Activated T-helper 9 cell treated with anti-CD3 and anti-CD28 coated beads, Interleukin-2, amount 50 U/mL, for 16 hours (primary cell): ENCODE measurements at places on chromosomes 5 and 9.

DNA sequence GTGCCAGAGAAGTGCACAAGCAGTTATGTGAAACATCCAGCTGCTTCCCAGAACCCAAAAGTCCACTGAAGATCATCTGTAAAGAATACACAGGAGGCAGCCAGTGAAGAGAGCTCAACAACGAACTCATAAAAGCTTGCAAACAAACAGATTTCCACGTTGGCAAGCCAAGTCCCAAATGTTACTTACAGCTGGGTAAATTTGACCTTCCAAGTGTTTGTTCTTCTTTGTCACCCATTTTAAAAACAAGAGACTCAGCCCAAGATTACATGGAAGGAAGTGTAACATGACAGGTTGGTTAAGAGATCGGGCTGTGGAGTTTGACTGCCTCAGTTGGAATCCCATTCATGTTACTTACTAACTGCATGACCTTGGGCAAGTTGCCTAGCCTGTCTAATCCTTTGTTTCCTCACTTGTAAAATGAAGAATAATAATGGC lies 174.9 kb upstream of the PAPPA start:
- DNase-seq: no peak

DNA sequence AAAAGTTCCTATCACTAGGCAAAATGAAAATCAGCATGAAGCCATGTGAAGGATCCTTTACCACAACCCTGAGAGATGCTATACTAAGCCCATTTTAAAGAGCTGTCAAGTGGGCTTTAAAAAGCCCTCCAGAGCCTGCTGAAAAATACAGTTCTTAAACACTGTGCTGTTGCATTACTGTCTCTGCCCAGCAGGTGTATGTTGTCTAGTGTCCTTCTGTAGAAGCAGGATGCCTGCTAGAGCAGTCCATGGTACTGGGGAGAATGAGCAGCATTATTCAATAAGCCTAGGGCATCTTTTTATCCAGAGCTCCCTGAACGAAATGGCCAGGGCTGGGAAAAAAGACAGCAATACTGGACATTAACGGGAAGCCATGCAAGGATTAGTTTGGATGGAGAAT lies 126.2 kb upstream of the PLCXD3 start:
- no peak for DNase-seq

DNA sequence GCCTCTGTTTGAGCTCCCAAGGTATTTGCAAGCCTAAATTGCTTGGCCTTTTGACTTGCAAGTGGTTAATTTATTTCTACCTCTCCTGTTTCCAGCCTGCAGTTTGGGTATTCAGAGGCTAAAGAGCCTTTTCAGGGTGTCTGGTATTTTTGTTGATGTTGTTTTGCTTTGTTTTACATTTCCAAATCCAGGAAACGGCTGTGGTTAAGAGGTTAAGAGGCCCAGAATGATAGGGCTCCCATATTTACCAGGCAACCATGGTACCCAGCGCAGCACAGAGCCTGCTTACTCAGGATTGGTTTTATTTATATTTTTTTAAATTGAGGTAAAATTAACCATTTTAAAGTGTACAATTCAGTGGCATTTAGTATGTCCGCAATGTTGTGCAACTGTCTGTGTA lies 92.1 kb downstream of the PDZD2 start:
- DNase-seq: no peak

DNA sequence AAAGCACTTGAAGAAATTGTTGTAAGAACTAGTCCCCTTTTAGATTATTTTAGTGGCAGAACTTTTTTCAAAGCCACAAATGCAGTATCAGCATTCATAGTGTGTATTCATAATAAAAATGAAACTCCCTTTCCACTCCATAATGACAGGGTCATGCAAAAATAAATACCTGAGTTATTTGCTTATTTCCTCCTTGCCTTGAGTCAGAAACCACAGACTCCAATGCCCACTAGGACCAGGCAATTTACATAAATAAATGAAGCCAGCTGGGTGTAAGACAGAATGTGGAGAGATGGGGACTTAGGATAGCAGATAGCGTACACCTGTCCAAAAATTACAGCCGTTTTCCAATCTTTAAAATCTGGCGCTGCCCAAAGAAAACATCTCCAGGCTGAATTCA lies 417.8 kb downstream of the TMEM161B start:
- no peak for DNase-seq

GRCh38 chr9:128280084-128280622 lies 4.1 kb downstream of the SWI5 start:
- DNase-seq: no peak

DNA sequence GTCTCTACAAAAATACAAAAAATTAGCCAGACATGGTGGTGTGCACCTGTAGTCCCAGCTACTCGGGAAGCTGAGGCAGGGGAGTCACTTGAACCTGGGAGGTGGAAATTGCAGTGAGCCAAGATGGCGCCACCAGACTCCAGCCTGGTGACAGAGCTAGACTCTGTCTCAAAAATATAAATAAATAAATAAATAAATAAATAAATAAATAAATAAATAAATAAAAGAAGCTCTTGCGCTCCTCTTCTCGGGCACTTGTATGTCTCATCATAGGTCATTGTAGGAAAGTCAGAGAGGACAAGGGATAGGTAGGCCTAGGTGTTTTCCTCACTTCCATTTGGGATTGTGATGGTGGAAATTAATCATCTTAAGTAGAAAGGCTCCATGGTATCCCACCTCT lies 252.8 kb downstream of the PIK3R1 start:
- no peak for DNase-seq

GRCh38 chr5:168317096-168317520 lies 25.7 kb downstream of the WWC1 start:
- no peak for DNase-seq

GRCh38 chr9:111149018-111149759 lies 110.9 kb upstream of the LPAR1 start:
- no peak for DNase-seq

- DNase-seq: no peak
Observed at GRCh38 chr5:169958278-169958677, 22.0 kb downstream of the INSYN2B start.

GRCh38 chr5:68230285-68230684 lies 14.7 kb downstream of the PIK3R1 start:
- DNase-seq: no peak

DNA sequence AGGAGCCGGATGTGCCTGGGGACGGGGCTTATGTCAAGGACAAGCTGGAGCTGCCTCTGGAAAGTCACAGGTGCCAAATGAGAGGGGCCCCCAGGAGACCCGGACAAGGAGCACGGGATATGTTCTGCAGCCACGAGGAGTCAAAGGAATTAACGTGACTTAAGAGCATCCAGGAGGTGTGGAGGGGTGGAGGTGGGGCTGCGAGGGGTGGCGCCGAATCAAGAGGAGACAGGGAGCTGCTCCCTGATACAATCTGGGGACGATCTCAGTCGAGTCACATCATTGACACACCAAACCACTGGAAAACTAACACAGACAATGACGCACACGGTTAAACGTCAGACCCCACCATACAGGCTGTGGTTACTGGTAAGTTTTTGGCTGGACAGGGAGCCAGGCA lies 10.4 kb downstream of the CCDC127 start:
- no peak for DNase-seq

DNA sequence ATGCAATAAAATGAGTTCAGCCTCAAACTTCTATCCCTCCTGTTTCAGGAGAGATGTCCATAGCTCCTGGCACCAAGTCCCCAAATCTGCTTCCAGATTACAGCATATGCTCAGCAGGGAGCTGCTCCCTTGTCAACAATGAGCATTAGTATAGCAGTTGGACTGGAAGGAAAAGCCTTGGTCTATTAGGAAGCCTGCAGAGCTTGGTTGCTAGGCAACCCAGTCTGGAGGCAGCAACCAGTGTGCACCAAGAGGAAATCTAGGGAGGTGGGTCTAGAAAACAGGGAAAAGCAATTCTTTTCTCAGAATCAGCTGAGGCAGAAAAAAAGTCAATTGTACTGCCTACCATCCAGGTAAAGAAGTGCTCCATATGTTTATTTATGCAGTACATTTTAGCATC lies 229.5 kb upstream of the NMUR2 start:
- no peak for DNase-seq

DNA sequence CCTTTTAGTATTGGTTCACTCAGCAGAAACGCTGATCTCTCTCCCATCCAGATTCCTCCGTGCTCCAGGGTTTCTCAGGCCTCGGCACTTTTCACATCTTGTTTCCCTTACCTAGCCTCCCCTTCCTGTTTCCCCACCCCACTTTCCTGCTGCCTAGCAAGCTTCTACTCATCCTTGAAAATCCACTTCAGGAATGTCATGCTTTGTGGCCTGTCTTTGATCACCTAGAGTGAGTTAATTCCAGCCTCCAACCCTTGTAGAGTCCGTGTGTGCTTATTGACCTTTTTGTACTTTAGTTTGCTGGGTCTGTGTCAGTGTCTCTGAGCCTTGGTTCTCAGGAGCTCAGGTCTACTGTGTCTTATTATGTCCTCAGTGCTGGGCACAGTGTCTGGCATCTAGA lies 116.6 kb downstream of the AOPEP start:
- no peak for DNase-seq

DNA sequence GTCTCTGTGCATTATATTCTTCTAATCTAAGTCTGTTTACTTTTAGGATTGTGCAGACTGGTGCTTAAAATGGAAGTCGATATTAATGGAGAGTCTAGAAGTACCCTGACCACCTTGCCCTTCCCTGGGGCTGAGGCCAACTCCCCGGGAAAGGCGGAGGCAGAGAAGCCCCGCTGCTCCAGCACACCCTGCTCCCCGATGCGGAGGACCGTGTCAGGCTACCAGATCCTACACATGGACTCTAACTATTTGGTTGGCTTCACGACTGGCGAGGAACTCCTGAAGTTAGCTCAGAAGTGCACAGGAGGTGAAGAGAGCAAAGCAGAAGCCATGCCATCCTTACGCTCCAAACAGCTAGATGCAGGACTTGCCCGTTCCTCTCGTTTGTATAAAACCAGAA lies 17.3 kb downstream of the MACIR start:
- no peak for DNase-seq

- no peak for DNase-seq
Observed at GRCh38 chr5:169423580-169424278, 122.8 kb upstream of the SLIT3 start.

DNA sequence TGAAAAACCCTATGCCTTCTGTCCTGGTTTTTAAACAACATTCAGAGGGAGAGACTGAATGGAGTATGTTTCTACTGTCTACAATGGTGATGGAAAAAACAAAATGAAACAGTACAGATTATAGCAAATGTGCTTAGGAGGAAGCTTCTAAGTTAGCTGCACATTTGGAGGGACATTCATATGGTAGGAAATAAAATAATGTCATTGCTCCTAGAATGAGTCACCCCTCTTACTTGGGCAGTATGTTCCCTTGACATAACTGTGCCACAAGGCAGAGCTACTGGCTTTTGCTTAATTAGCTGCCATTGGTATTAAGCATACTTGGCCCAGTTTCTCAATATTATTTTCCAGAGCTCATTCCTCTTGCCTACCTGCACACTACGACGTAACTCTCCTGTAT lies 128.9 kb downstream of the GDNF start:
- no peak for DNase-seq

GRCh38 chr9:100583014-100583802 lies 5.3 kb downstream of the CAVIN4 start:
- DNase-seq: no peak

DNA sequence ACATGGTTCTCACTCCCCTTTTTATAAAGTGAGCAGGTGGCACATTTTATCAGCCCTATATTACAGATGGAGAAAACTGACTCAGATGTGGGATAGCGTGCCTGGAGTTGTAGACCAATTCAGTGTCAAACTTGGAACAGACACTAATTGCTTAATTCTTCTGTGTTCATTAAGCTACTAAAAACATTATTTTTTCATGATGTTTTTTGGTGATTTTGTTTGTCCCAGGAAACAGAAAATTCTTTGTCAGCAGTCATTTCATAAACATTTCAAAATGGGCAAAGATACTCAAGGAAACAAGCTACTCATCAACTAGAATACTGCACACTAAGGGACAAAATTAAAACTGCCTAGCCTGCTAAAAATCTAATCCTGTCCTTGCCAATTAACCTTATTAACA lies 2.2 kb downstream of the ABHD17B start:
- no peak for DNase-seq

GRCh38 chr5:92801911-92802310 lies 779.1 kb downstream of the NR2F1-AS1 start:
- no peak for DNase-seq

DNA sequence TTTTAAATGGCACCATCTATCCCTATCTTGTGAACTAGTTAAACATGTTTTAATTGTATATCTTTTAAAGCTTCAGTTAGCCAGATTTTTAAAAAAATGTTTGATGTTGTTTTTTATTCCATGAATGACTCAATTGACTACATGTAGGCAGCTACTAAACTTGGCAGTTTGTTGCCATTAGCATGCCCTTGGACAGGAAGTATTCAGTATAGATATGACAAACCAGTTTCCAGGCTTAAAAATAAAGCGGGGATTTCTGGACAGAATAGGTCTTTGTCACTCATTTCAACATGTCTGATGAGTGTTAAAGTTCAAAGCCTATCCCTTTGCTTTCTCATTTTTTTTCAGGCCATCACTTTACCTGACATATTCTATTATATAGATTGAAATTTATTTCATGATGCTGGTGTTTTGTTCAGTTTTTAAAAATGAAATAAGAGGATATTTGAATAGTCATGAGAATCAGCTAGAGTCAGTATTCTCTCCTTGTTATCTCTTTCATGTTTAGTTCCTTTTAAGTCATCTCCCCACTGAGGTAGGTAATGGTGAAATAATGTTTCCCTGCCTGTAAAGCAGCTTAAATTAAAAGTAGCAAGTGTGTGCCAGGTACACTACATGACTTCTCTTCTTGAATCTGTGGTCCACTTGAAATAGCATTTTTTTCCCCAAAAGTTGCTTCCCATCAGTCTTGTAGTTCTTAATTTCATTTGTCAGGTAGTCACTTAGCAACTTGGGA lies 11.9 kb downstream of the TNFAIP8 start:
- DNase-seq: no peak

GRCh38 chr9:13035822-13036221 lies 243.7 kb downstream of the MPDZ start:
- no peak for DNase-seq

DNA sequence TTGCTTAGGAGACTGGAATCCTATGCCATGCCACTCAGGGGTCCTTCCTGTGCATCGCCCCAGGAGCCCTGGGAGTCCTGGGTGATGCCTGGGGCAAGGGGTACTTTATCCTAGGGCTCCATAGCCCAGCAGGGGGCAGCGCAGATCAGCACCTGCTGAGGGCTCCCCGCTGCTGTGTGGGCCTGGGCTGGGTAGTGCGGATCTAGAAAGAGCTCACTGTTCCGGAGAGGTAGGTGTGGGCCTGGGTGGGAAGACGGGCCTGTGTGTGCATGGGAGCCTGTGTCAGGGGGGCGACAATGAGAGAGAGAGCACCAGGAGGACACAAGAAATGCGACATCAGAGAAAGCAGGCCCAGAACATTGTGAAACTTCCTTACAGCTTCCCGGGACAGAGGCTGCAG lies 11.4 kb upstream of the DAB2IP start:
- no peak for DNase-seq

DNA sequence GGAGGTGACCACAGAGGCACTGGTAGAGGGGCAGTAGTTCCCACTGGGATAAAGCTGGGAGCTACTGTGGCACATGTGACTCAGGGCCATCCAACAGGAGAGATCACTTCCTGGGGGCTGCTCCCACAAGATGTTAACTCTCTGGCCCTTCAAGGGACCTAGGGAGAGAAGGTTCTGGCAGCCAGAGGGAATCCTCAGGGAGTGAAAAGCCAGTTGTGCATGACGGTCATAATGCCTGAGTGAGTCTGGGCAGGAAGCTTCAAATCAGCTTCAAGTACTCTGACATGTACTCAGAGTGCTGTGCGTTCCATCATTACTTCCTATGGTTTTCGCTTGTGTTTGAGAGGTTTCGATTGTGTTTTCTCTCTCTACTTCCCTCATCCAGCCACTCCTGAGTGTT lies 388.5 kb downstream of the GABRG2 start:
- DNase-seq: no peak

- DNase-seq: no peak
Observed at GRCh38 chr5:157747766-157748700, 4.5 kb downstream of the LSM11 start.

GRCh38 chr5:179410291-179411160 lies 65.3 kb upstream of the ADAMTS2 start:
- DNase-seq: no peak
